ENCODE measurements at places on chromosomes 2 and 18. TPM values are rescaled to one million over a fixed set of nuclear protein-coding genes. Genes with fewer than 3 reads are reported as not detected.

CROCC2 gene
- not detected for total RNA-seq

KCNJ3 gene
- total RNA-seq = 0.74 TPM

DPYSL5 gene
- not detected for total RNA-seq

- no peak overlapping the region for H3K27ac ChIP-seq
- H3K27me3 ChIP-seq = no peaks in the 10 kb centered on the region
- H3K36me3 ChIP-seq = no peaks in the 10 kb centered on the region
- no peak for DNase-seq
Measured at GRCh38 chr2:11450791-11451190, 15.2 kb downstream of the E2F6 start.

- H3K27me3 ChIP-seq = peaks cover 3% of the 10 kb centered on the region
- DNase-seq = no peak
- H3K4me3 ChIP-seq = no peak overlapping the region
- no peaks in the 10 kb centered on the region for H3K36me3 ChIP-seq
Measured at GRCh38 chr2:238817382-238817781, 30.5 kb upstream of the TWIST2 start.

DNA sequence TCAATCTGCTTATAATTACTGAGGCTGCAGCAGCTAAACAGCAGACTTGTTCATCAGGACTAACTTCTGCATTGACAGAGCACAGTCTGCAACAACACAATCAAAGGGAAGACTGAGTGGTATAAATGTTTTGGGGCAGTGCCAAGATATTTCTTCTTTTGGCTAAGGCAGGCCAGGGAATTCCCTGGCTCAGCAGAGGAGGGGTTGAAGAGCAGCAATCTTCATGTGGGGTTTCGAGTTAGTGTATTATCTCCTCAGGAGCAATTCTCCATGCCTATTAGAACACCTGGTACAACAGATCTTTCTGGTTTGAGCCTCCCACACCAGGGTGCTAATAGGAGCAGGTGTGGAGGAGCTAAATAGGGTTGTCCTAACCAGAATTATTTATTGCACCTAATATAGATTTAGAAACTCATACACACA, 103.0 kb upstream of the STK17B start:
- DNase-seq = peak; percentile 20
- no peaks in the 10 kb centered on the region for H3K27me3 ChIP-seq
- H3K36me3 ChIP-seq = no peaks in the 10 kb centered on the region
- peaks cover 32% of the 10 kb centered on the region for H3K4me1 ChIP-seq
- no peak overlapping the region for H3K27ac ChIP-seq
- no peak overlapping the region for H3K4me3 ChIP-seq

- H3K27me3 ChIP-seq = no peaks in the 10 kb centered on the region
- DNase-seq = no peak
- no peak overlapping the region for H3K4me3 ChIP-seq
- H3K27ac ChIP-seq = no peak overlapping the region
- H3K36me3 ChIP-seq = no peaks in the 10 kb centered on the region
Measured at GRCh38 chr2:223050188-223050587, 1.8 kb upstream of the KCNE4 start.

GRCh38 chr2:118539290-118539689, 308.2 kb downstream of the EN1 start:
- no peaks in the 10 kb centered on the region for H3K27me3 ChIP-seq
- no peak overlapping the region for H3K4me3 ChIP-seq
- peak; percentile 25 for DNase-seq
- no peaks in the 10 kb centered on the region for H3K36me3 ChIP-seq
- H3K4me1 ChIP-seq = no peaks in the 10 kb centered on the region

- H3K27me3 ChIP-seq = no peaks in the 10 kb centered on the region
- peaks cover 9% of the 10 kb centered on the region for H3K4me1 ChIP-seq
- no peak overlapping the region for H3K4me3 ChIP-seq
- H3K36me3 ChIP-seq = no peaks in the 10 kb centered on the region
- peak overlapping the region; percentile 62 for H3K27ac ChIP-seq
- DNase-seq = peak; percentile 57
Measured at GRCh38 chr18:6781796-6782195, 52.3 kb downstream of the ARHGAP28 start.

GRCh38 chr2:201970786-201971108, 62.9 kb upstream of the FZD7 start:
- H3K4me1 ChIP-seq = no peaks in the 10 kb centered on the region
- H3K27me3 ChIP-seq = no peaks in the 10 kb centered on the region
- H3K4me3 ChIP-seq = no peak overlapping the region
- no peak for DNase-seq

DNA sequence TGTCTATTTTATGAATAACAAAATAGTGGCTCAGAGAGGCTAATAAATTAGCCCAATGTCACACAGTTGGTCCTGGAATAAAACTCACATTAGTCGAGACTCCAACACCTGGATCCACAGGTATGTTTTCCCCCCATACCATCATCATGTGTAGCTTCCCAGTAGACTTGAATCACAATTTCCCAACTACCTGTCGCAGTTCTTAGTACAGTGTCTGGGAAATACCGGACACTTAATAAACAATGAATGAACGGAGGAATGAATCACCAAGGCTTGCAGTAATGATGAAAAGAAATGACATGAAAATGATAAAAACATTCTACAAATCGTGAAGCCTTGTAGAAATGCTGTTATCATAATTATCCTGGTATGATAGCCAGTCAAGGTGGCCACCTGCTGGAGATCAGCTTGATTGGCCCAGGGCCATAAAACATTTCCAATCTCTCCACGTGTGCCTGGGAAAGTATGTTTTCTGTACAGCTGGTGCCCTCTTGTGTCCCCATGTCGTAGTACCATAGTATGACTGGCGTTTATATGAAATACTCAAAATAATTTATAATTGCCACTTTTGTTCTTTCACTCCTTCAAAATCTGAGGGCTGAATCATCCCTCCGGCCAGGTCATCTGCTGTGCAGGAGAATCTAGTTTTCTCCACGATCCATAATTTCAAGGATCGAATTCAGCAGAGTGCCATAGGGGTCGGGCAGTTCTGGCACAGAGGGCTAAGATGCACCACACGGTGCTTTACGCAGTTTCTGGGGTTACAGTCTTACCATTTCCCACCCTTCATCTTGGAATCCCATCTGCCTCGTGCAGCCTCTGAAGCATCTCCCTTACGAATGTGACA, 95.4 kb downstream of the LAMA1 start:
- no peak overlapping the region for H3K27ac ChIP-seq
- DNase-seq = peak; percentile 29
- H3K27me3 ChIP-seq = no peaks in the 10 kb centered on the region
- no peaks in the 10 kb centered on the region for H3K4me1 ChIP-seq

GRCh38 chr2:54099829-54100585, 15.4 kb upstream of the ACYP2 start:
- no peaks in the 10 kb centered on the region for H3K27me3 ChIP-seq
- H3K27ac ChIP-seq = no peak overlapping the region
